Stimulated activated CD8-positive, alpha-beta memory T cell treated with anti-CD3 and anti-CD28 coated beads, Interleukin-4, amount 100 ng/mL, for 1 hour (primary cell): ENCODE measurements at places on chromosomes 16 and 17.

DNA sequence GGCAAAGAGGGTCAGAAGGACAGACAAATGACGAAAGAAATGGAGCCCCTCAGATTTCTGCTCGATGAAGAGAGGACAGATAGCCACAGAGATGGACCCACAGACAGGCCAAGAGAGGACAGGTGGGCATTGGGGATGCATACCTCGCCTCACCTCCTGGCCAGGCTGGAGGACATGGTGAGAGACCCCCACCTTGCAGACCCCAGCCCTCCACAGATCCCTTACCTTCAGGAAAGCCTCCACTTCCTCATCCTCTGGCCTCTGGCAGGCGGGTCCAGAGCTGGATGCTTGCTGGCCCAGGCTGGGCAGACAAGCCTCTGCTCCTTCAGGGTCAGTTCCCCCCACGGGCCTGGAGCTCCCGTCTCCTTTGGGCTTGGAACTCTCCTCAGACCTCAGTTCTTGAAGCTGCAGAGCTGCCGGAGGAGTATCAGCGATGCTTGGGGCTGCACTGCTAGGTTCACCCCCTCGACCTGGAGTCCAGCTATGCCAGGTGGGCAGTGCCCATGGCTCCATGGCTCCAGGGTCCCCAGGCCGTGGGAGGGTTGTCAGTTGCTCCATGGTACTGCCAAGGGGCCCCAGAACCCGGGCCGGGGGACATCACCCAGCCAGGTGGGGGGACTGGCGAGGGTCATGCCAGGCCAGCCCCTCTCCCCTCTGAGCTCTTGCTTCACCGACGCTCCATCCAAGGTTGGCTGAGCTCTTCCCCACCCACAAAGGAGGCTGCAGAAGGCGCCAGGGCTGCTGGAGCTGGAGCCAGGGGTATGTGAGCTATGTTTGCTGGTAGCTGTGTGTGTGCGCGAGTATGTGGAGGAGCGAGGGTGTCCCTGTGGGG is 1.0 kb downstream of the TSPOAP1 start:
- DNase-seq: no peak

DNA sequence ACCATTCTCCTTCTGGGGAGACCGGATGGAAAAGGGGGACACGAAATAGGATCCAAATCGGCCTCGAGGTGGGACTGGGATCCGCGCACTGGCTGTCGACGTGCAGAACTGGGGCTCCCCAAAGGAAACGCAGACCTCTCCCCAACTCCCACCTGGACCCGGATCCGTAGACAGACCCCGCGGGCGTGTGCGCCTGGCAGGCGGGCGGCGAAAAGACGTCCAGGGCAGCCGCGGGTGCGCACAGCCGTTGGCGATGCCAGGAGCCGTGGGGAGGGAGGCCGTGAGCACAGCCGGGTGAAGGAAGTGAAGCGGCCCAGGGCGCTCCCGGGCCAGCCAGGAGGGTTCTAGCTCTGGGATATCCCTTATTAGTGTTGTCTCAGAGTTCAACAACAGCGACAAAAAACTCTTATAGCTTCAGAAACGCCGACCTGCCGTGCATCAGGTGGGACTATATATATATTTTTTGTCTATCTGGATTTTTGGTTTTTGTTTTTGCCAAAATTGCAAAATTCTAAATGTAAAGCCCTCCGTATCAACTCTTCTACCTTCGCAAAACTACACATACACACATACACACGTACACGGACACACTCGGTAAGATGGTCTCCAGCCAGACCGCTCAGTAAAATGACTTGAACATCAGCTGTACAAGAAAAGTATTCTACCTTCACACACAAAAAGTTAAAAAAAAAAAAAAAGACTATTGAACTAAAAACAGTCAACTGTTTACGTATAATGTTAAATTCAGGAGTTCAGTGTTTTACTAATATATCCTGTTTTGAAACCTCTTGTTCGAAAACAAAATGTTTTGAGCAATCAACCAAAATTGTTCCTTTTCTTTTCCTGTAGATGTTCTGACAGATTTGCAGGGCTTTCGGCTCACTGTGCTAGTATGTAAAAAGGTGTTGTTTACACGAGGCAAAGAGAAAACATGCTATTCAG is 5.2 kb upstream of the AATF start:
- no peak for DNase-seq

- no peak for DNase-seq
Measured at GRCh38 chr16:66278111-66278531, 88.4 kb upstream of the CDH5 start.

- no peak for DNase-seq
Measured at GRCh38 chr16:80691111-80691741, 113.2 kb downstream of the CDYL2 start.

DNA sequence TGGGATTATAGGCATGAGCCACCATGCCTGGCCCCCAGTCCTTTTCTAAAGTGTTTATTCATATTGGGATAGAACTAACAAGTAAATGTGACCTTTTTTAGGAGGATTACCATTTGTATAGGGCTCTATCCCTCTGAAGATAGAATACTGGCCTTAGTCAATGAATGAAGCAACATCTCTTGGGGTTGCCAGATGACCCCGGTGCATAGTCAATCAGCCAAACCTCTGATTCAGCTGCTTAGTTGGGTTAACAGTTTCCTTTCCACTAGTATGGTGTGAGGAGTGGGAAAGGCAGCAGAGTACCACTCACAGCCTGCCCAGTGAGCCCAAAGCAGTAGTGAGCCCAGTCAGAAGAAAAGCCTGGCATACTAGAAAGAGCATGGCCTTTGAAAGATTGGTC is 94.6 kb upstream of the TBX2 start:
- DNase-seq: no peak

DNA sequence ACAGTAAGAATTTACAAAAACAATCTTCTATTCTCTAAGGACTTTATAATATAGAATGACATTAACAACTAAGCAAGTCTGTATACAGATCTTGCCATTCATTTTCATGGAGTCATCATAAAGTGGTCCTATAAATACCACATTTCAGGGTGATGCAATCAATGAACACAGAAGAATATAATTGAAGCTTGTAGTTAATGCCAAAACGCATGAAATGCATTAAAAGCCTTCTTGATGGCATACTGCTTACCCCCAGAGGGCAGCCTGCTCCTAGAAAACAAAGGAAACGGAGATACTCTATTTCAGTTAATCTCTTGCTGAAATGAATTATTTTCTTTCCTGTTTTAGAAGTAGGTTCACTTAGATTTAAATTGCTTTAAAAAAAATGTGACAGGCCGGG is 45.2 kb upstream of the STAC2 start:
- no peak for DNase-seq

DNA sequence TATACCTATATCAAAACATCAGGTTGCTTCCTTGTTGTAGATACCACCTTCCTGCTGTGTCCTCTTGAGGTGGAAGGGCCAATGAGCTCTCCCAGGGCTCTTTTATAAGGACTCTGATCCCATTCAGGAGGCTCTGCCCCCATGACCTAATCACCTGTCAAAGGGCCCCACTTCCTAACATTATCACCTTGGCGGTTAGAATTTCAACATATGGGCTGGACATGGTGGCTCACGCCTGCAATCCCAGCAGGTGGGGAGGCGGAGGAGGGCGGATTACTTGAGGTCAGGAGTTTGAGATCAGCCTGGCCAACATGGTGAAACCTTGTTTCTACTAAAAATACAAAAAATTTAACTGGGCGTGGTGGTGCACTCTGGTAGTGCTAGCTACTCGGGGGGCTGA is 86.4 kb downstream of the HAPSTR1 start:
- no peak for DNase-seq

DNA sequence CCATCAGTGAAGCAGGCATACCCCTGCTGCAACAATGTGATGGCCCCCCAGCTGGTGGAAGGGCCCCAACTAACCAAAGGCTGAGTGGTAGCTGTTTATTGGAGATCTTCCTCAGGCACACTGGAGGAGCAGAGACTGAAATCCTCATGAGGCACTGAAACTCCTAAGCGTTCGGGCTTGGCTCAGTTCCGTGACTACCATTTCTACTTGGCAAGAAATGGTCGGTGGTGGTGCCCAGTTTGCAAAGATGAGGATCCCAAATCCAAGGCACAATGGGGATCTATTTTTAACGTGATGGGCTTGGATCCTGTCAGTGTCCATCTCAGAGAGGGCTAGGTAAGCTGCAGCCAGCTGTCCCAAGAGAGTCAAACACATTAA is 82.8 kb downstream of the TNFRSF13B start:
- no peak for DNase-seq

DNA sequence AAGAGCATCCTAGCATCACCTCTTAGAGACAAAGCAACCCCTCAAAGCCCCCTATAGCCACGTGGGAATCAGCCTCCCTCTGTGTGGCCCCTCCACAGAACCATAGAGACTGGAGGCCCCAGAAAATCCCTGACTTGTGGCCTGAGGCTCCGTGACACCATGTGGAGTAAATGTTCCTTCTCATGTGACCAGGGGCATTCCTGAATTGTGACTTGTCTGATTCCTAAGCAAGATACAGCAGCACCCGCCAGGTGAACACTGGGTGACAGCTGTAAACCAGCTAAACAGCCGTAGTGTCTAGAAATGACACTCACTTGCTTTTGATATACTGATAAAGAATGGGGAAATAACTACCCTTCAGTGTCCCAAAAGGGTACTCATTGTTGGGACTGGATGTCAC is 79.0 kb downstream of the DYNLRB2 start:
- no peak for DNase-seq

DNA sequence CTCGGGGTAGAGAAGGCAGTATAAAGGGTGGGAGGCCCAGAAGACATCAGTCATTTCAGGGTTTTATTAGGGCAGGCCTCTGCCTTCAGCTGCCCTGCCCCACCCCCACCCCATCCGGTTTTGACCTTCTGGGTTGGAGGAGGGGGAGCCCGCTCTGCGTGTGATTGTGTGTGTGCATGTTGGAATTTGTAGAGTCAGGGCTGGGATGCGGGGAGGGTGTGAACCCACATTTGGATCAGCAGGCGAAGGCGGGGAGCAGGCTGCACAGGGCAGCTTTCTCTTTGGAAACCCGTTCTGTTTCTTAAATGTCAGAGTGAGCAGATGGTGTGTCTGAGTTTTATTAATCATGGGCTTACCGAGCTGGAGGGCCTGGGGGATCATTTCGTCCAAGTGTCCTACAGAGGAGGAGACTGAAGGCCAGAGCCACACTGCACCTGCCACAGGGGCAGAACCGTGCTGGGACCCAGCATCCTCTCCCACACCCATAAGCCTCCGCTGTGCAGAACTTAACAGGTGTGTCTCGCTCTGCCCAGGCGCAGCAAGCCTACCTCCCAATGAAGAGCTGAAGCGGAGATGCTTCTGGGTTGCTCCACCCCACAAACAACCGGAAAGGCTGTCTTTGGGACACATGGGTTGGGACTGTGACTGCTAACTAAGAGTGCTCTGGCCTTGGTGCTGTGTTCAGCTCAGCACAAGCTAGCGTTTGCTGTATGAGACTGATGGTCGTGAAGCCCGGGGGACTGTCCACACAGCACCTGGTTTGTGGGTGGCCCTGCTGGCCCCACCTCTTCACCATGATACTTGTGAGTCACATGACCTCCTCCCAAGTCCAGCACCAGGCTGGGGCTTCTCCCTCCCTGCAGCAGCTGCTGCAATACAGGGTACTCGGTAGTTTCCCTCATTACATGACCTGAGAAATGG is 70.9 kb upstream of the GSE1 start:
- no peak for DNase-seq
